ENCODE measurements at places on chromosomes 16 and 17.

GRCh38 chr17:31574458-31574857 is 183.0 kb downstream of the RAB11FIP4 start:
- DNase-seq: no peak

DNA sequence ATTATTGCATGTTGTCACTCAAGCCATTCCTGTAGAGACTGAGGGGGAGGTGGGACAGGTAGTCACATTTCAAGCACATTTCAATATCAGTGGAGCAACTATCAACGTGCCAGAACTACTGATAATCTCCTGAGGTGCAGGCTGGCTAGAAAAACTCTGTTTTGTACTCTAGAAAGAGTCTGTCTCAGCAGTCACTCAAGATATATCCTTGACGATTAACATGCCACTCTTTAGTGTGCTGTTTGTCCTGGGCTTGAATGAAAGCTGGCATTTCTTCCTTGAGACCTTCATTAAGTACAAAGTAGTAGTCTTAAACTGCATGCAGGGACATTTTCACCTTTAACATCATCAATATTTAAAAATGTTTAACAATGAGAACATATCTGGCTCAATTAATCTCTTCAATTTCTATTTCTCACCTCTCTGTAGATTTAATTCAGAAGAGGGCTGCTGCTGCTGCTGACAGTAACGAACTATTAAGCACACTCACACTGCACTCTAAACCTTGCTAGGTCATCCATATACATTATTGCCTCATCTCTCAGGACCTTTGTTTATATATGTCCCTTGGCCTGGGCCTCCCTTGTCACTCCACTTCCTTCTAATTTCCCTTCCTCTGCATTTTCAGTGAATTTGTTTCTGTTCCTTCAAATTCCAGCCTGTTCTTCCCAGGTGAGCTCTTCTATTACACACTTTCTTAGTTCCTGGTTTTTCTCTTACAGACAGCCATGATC is 412.0 kb downstream of the HAPSTR1 start:
- no peak for DNase-seq

- no peak for DNase-seq
Measured at GRCh38 chr16:977081-977701, 4.4 kb upstream of the SOX8 start.

DNA sequence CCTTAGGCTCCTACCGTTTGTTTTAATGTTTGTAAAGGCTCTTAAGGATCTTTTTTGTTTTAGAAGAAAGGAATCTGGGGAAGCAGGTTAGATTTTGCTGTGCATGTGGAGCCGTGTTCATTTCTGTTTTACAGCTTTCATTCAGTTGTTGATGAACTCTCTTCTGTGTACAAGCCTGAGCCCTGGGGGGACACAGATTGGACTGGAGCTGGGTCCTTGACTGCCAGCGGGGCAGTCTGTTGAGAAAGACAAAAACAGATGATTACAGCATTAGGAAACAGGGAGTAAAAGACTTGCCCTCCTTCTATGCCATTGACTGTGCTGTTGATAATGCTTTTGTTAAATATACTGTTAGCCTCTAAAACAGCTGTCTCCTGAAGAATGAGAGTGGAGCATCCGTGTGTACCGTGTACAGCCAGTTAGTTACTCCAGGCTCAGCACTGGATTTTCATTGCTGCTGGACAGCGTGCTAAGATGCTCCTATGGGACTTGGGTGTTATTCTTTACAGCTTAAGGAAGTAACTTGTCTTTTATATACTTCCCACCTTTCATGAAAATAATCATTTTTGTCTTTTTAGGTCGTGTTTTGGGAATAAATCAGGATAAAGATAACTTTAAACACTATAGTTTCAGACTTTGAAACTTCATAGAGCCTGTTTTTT is 3.2 kb downstream of the MAP1LC3B start:
- DNase-seq: no peak

- no peak for DNase-seq
Measured at GRCh38 chr16:35713762-35714650, 2254.6 kb downstream of the TP53TG3F start.

DNA sequence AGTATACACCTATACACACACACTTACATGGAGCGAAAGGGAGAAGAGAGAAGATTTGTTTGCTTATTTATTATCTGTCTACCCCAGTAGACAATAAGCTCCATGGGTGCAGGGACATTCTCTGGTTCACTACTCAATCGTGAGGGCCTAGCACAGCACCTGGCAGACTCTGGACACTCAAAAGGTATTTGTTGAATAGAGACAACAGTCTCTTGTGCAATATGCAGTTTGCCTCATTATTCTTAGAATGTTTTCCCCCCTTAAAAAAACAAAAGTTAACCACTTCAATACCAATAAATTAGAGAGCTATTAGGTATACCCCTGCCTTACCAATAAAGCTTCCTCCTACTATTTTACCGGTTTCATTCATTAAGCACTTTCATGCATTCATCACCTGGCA is 2.0 kb downstream of the AKAP10 start:
- no peak for DNase-seq

DNA sequence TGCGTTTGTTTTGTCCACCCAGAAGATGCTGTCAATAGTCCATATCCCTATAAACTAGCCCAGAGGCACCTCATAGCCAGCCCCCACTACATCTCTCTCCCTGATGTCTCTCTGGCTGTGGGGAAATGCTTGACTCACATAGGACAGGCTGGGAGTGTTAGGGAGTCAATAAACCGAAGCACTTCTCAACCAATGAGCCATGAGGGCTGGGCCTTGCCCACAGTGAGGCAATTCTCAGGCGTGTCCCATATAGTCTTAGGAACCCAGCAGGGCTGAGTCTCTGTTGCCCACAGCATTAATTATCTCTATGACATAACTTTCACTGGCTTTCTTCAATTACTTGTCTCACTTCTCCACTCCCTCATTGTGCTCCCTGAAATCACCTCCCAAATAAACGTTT is 387.3 kb upstream of the CDH11 start:
- DNase-seq: peak; percentile 25

DNA sequence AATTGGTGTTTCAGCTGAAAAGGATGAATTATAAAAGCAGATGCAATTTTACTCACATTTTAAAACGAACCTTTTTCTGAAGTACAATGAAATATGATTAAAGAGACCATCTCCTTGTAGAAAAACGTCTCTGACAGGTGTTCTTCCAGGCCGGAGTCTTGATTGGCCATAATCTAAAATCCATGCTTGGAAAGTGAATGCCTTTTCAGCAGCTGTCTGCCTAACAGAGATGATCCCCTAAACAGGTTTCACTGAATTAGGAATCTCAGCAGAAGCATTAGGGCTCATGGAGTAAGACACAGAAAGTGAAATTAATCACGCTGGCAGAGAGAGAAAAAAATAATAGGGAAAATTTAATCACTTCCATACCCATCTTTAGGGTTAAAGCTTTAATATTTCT is 39.3 kb upstream of the IRX5 start:
- DNase-seq: no peak

- no peak for DNase-seq
Measured at GRCh38 chr17:36598951-36599401, 2.4 kb upstream of the MRM1 start.

DNA sequence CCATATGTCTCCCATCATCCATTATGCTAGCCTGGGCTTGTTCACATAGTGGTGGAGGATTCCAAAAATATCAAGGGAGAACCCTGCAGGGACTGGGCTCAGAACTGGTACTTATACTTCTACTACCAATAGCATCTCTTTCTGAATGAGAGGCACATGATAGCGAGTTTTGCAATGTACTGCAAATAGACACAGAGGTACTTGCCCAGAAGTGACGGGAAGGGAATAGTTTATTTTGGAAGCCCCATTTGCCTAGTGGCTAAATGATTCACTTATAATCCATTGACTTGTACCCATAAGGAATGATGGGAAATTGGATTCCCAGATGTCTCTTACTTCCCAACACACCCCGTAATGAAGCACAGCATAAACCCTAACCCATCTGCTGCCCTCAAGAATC is 124.8 kb upstream of the ERCC4 start:
- no peak for DNase-seq

GRCh38 chr17:44381810-44382305 is 7.6 kb downstream of the ITGA2B start:
- DNase-seq: no peak

GRCh38 chr17:9016941-9017552 is 4.3 kb upstream of the NTN1 start:
- no peak for DNase-seq
